AG09309 (cell line): ENCODE measurements at places on chromosomes 2 and 18.

GRCh38 chr2:42390401-42390969, 29.5 kb upstream of the COX7A2L start:
- no peak for DNase-seq

- DNase-seq, result no peak
These were observed 236.8 kb downstream of the EPHA4 start for GRCh38 chr2:221335219-221335752.

DNA sequence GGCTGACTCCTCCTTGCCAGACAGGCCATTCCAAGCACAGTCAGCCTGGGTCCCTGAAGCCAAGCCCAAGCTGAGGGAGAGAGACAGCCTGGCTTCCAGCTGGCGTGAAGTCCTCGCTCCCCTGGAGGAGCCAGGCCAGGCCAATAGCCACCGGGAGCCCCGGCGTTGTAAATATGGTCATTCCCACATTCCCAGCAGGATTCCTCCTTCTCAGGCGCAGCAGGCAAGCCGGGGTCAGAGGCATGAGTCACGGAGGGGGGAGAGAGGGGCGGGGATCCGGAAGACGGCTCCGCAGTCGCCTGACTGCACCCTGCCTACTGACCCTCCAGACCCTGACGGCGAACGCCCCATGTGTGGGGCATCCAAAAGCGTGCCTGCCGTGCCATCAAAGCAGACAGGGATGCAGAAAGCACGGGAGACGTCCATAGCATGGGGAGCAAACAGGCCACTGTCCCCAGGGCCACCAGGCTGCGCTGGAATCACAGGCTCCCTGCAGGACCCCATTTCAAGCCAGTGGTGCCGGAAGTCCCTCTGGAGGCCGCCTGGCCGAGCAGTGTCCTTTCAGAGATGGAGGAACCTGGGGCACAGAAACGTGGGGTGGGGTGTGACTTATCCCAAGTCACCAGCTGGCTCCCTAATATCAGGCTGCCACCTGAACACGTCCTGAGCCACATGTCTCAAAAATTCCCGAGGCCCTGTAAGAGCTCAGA, 48.2 kb downstream of the TWIST2 start:
- peak; percentile 76 for DNase-seq

DNA sequence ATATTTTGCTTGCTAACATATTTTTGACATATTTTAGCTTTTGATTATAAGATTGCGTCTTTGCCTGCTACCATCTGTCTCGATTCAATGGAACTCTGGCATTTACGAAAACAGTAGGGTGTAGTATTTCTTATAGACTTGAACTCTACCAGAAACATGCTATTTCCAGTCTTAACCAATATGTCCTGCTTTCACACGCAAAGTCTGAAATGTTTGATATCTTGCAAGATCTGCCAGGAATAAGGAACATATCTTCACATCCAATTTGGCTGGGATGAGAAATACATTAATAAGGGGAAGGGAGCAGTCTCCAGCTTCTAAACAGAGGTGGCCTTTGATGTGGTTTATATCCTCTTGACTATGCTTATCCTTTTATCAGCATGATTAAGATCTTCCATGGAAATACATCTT, 299.4 kb downstream of the ZNF521 start:
- DNase-seq, result no peak

GRCh38 chr2:163723881-163724280, 11.9 kb downstream of the FIGN start:
- DNase-seq, result no peak

DNA sequence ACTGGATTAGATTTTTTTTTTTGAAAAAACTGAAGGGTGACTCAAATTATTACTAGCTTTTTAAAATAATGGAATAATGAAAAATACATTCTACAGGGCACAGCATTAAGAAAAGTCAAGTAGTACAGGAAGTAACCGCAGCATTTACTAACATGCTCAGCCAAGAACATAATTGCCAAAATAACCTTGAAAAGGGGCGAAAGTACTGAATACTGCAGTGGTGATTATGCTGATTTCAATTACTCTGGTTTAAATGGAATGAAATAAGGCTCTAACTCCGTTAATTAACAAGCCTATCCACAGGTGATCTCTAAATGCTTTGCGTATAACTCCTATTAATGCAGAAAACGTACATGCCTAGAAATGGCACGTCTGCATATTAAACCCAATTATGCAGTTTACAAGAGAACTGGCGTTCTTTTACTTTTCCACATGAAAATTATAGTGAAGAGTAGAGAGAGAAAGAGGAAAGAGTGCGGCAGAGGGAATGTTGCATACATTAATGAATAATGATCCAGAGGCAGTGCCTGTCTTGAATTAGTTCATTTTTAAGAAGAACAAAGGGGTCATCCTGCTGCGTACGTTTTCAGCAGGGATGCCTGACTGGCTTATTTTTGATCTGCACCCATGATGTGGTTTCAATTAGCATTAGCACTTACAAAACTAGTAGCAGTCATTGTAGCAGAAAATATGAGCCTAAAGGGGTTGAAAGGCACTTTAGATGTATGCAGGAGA, 612.4 kb downstream of the NYAP2 start:
- DNase-seq, result no peak

- DNase-seq, result no peak
These were observed at the start of gene KHK for GRCh38 chr2:27086724-27087593. KHK (plus strand) TSS chr2:27086772; CDS start chr2:27087260, 488 bp downstream.

DNA sequence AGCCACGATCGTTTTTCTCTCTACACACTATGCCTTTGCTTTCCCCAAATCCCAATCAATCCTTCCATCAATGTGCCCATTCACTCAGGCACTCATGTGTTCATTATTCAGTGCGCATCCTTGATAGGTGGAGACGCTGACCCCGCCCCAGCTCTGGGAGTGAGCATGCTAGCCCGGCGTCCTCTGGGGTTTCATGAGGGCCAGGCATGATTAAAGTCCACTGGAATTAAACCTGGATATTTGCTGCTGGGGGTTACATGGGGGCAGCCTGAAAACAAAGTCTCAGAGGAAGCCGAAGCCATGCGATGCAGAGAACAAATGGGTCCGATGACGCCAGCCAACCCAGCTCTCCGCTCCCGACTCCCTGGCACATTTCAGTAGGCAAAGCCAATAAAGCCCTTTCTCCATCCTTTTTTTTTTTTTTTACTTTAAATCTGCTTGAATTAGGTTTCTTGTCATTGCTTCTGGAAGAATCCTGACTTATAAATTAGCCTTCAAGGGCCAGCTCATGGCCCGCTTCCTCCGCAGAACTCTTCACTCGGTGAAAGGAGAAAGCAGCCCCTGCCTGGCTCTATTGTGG, 316.4 kb upstream of the ID2 start:
- no peak for DNase-seq

- DNase-seq, result peak; percentile 89
These were observed 175.2 kb downstream of the TGIF1 start for GRCh38 chr18:3624935-3625741.

GRCh38 chr2:54979321-54980044, 70.8 kb downstream of the RTN4 start:
- no peak for DNase-seq

- DNase-seq, result peak; percentile 5
These were observed 368.6 kb upstream of the SPRED2 start for GRCh38 chr2:65800998-65801397.

- no peak for DNase-seq
These were observed 585.8 kb downstream of the CNTNAP5 start for GRCh38 chr2:124610866-124611265.

DNA sequence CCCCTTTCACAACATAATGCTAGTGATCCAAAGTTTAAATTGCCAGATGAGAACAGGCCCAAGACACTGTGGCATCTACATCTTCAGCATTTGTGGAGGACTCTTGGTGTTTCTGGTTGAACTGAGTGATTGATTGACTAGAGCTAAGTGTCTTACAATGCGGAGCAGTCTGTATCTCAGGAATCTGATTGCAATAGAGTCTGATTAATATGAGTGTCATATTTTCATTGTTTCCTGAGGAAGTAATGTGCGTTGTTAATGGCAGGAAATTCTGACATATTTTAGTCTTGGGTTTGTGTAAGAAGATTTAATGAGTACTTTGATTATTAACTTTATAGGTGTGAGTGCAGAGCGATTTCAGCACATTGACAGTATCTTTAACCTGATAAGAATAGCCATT, 82.0 kb upstream of the PROKR1 start:
- no peak for DNase-seq

- no peak for DNase-seq
These were observed 23.7 kb downstream of the ASXL2 start for GRCh38 chr2:25854613-25855012.

GRCh38 chr2:161077367-161078210, 82.6 kb upstream of the TANK start:
- no peak for DNase-seq

DNA sequence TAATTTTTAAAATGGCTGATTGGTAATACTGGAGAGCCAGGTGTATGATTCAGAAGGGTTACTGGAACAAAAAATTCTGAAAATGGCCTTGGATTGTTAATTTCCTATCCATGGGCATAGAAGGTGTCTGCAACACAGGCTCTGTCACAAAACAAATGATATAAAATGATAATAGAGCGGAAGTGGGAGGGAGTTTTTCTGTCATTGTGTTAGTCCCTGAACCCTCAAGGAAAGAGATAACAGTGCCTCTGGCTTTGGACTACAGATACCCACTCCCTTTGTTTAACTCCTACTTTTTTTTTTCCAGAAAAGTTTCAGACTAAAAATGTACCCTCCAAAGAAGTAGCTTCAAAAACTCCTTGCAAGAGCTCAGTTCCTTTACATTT, 28.0 kb upstream of the YES1 start:
- DNase-seq, result no peak

DNA sequence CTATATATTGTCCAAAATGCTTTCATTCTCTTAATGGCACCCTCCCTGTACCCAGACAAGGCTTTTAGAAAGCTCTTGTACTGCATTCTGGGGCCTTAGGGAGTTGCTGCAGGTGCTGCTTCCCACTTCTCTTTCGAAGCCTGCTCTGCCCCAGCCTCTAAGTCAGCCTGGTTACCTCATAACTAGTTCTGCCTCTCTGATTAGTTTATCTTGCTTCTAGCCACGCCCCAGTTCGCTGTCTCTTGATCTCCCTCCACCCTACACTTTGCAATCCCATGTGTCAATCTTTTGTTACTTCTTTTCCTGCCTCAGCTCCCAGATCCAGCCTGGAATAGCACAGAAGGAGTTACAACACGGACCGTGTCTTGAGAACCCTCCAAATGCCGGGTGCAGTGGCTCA, 13.8 kb upstream of the NCOA1 start:
- no peak for DNase-seq

DNA sequence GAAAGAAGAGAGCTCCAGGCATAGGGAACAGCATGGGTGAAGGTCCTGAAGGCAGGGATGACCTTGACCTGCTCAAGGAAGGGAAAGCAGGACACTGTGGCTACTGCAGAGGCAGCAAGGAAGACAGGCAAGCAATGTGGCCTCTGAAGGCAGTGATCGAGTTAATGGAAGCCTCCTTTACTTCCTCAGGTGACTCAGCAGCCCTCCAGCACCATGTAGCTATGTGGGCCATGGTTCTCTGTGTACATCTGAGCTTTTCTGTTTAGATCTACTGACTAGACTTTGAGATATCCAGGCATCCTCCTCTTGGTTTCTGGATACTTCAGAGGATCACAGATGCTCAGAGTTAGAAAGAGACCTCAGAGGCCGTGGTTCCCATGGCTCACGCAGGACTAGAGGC, 107.3 kb upstream of the PID1 start:
- DNase-seq, result no peak

DNA sequence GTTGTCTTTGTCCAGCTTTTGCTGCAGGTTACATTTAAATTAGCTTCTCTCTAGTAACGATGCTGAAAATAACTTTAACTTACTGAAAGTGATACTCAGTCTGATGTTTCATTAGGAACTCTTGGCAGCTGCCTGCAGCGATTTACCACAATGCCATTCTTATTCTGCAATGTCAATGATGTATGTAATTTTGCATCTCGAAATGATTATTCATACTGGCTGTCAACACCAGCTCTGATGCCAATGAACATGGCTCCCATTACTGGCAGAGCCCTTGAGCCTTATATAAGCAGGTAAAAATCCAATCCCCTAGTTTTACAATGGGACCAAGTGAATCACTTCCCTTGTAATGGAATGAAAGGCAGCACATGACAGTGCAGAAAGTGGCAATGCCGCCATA, 16.3 kb upstream of the MFF start:
- no peak for DNase-seq

- no peak for DNase-seq
These were observed 88.3 kb upstream of the LRATD1 start for GRCh38 chr2:14544247-14544646.

- DNase-seq, result no peak
These were observed 73.7 kb upstream of the DNAJC10 start for GRCh38 chr2:182642328-182642727.

DNA sequence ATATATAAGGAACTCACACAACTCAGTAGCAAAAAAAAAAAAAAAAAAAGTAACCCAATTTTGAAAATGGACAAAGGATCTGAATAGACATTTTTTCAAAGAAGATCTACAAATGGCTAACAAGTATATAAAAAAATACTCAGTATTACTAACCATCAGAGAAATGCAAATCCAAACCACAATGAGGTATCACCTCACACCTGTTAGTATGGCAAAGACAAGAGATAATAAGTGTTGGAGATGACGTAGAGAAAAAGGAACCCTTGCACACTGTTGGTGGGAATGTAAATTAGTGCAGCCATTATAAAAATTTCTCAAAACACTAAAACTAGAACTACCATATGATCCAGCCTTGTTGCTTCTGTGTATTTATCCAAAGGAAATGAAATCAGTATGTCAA, 5.8 kb upstream of the CNDP1 start:
- DNase-seq, result no peak

DNA sequence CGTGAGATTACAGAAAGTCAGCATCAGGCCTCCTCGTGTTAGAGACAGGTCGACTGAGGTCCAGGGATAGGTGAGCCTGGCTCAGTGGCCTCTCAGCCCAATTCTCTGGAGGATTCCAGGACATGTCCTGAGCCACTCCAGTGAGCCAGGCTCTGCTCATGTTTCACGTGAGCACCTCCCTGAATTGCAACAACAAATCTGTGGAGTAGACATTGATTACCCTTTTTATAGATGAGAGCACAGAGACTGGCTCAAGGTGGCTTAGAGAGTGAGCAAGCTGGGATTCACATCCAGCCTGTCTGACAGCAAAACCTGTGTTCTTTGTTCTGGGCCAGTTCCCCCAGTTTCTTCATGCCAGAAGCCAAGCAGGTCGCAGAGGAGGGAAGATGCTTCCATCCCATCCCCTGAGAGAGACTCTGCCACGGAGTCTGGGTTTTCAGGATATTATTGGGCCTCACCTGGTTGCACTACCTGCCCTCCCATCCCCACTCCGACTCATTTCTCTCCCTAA, 46.4 kb downstream of the HS1BP3 start:
- no peak for DNase-seq

DNA sequence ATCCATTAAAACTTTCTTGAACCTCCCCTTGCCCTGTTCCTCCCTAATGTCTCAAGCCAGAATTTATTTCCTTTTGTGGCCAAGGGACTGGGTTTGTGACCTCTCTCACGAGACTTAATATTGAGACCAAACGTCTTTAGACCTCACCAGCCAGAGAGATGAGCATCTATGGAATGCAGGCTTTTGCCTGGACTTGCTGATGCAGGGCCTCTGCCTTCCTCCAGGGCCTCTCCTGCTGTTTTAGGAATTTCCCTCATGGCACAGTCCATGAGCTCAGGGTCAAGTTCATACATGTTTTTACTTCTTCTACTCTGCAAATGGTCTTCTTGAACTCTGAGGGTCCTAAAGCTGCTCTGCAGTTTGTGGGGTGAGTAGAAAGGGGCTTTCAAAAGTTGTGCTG, 22.3 kb downstream of the IL1B start:
- DNase-seq, result no peak

GRCh38 chr18:35497027-35497369, 762 bp downstream of the INO80C start:
- DNase-seq, result no peak
